ENCODE measurements at places on chromosomes 1 and 21. TPM values are rescaled to one million over a fixed set of nuclear protein-coding genes. Genes with fewer than 3 reads are reported as not detected.
A peak's percentile ranks its signal among the peaks of the same experiment; 100 is the strongest.

METTL18 gene
- total RNA-seq = 11.4 TPM

OR10J1 gene
- not detected for total RNA-seq

OR6N1 gene
- not detected for total RNA-seq

AIRE gene
- total RNA-seq = not detected

PAX7 gene
- not detected for total RNA-seq

PLA2G2D gene
- not detected for total RNA-seq

SFN gene
- total RNA-seq = 93.7 TPM

DNA sequence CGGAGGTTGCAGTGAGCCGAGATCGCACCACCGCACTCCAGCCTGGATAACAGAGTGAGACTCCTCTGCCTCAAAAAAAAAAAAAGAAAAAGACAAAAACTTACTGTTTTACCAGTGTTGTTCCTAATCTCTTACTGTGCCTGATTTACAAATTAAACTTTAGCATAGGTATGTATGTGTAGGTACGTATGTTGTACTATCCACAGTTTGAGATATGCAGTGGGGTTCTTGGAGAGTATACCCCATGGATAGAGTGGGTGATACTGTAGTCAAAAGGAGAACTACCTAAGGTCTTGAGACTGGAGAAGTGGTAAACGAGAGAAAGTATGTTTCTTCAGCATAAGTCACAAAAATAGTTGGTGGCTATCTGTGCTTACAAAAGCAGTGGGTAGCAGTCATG lies 38.6 kb downstream of the RNF11 start:
- no peak for DNase-seq

DNA sequence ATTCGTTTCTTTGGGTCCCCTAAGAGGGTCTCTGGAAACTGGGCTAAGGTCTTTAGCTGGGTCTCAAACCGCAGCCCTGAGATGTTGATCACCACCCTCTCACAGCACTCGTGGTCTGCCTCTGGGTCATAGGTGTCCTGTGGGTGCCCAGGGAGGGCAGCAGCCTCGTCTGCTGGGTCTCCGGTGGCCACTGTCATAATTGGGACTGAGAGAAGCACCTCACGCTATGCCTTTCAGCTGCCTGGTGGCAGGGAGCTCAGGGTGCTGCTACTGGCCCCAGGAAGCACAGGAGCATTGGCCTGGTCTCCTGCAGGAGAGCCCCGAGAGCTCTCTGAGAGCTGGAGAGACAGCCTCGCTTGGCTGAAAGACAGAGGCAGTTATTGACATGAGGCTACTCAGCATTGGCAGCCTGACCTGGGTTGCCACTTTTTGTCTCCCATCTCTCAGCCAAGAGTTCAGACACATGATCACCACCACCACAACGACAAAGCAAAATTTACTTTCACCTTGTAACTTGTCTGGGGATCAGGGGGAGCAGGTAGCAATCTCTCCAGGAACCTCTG lies 1.5 kb downstream of the KCNA2 start:
- no peak for DNase-seq

GRCh38 chr1:155933591-155934096 lies 569 bp downstream of the KHDC4 start:
- DNase-seq = peak; percentile 43

- peak; percentile 50 for DNase-seq
These were observed at the start of gene GPR161 for GRCh38 chr1:168136709-168137514. TSS of gene GPR161 (minus strand) at chr1:168136930. CDS start at chr1:168104850, 32,080 bp downstream.

DNA sequence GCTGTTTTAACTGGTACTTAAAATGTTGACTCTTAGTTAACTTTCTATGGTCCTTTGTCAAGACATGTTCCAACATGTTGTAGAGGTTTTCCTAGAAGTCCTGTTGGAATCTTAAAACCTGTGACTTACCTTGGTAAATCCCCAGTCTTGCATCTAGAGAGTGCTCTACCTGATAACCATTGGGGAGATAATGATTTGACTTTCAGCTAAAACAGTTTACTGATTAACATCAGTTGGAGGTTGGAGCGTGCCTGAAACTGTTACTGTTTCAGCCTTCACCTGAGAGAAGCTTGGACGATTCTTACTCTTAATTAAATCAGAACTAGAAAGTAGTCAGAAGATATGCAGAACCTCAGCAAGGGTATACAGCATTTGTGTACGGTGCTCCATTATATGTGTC lies 8.8 kb downstream of the MDM4 start:
- no peak for DNase-seq

DNA sequence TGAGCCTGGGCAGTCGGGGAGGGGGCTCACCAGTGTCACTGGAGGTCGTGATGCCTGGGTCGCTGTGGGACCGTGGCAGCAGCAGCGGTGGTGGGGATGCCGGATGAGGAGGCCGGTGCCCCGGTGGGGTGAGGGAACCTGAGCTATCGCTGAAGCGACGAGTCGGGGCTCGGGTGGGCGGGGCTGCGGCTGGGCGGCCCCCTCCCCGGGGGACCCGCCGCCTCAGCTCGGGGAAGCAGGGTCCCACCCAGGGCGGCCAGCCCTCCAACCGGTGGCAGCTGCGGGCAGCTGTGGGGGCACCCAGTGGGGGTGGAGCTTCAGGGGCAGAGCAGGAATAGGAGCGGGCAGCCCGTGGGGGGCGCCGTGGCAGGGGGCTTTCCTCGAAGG lies 5.0 kb downstream of the ENTREP3 start:
- no peak for DNase-seq

- DNase-seq = no peak
These were observed 41.5 kb downstream of the LHX4 start for GRCh38 chr1:180271272-180272255.

DNA sequence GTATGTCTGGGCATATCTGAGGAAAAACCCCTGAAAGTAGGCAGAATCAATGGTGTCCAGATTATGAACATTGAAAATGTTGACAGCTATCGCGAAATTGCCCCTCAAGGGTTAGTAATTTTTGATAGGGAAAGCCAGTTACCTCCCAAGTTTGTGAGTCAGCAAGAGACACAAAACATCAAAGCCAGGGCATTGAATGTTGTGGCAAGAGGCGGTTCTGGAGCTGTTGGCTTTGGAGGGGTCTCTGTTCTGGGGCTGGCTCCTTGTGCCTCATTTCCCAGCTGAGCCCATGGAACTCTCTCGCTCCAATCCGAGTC lies 10.6 kb upstream of the S100A11 start:
- no peak for DNase-seq

GRCh38 chr1:116966791-116967190 lies 34.8 kb upstream of the CD101 start:
- DNase-seq = no peak

DNA sequence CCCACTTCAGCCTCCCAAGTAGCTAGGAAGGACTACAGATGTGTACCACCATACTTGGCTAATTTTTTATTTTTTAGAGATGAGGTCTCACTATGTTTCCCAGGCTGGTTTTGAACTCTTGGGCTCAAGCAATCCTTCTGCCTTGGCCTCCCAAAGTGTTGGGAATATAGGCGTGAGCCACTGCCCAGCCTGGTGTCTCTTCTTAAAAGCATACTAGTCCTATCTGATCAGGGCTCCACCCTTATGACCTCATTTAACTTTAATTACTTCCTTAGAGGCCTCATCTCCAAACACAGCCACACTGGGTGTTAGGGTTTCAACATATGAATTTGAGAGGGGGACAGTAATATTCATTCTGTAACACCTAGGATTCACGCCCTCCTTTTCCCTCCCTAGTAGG lies 130.9 kb downstream of the GLIS1 start:
- DNase-seq = no peak

- no peak for DNase-seq
These were observed 11.9 kb downstream of the URB1 start for GRCh38 chr21:32380940-32381339.

DNA sequence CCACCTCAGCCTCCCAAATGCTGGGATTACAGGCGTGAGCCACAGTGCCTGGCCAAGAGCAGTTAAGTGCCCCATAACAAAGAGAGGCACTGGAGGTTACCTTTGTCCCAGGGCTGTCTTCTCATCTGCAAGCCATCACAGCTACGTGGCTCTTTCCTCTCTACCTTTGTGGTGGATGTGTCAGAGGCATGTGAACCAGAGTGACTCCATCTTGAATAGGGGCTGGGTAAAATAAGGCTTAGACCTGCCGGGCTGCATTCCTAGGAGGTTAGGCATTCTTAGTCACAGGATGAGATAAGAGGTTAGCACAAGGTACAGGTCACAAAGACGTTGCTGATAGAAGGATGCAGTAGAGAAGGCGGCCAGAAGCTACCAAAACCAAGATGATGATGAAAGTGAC lies 59.4 kb upstream of the POU2F1 start:
- DNase-seq = no peak

- no peak for DNase-seq
These were observed 20.1 kb downstream of the KDM1A start for GRCh38 chr1:23039308-23039826.

DNA sequence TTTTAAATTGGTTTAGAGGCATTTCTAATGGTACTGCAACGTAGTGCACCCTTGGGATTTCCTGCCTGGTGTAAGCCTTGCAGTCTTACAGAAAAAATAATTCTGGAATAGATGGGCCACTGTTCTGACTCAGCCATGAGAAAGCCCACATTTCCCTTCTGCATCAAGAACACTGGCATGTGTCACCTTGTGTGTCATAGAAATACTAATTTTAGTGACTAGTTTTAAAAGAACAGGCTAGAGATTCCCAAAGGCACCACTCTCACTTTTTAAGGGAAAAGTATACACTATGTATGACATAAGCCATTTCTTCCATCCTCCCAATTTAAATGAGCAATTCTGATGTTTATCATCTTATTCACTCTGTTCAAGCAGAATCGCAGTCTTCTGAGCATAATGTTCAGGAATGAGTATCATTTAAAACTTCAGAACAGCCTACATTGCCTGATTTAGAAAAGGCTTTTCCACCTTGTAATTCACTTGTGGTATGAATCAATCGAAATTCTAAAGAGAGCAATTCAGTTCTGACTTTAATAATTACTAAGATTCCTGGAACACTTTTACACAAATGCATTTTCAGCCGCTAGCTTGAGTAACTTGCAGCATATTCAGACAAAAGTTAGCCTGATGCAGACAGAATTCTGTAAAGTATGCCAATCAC lies 18.8 kb downstream of the RGS13 start:
- DNase-seq = no peak

DNA sequence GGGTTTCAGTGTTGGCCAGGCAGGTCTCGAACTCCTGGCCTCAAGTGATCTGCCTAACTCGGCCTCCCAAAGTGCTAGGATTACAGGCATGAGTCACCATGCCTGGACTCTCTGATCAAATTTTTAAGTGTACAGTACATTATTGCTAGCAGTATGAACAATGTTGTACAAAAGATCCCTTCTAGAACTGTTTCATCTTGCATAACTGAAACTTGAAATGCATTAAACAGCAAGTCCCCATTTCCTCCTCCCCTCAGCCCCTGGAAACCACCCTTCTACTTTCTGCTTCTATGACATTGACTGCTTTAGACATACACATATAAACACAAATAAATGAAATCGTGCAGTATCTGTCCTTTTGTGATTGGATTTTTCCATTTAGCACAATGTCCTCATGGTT lies 463.4 kb downstream of the PTPRC start:
- DNase-seq = no peak

GRCh38 chr1:25754470-25755181 lies 45.4 kb upstream of the SELENON start:
- DNase-seq = no peak

DNA sequence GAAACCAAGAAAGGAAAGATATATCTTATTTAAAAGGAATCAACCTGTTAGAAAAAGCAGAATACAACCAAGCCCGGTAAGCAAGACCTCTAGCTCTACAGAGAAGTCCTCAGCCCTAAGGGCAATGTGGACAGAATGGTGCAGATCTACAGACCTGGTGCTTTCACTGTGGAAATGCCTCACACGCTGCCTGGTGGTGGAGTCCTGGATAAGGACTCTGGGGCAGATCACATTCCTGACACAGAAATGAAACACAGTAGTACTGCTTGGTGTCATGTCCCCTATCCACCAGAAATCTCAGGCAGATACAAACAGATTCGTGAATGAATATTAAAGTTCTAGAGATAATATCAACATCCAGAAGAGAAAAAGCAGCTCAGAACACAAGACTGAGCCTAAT lies 6.8 kb downstream of the CNN3 start:
- DNase-seq = no peak

DNA sequence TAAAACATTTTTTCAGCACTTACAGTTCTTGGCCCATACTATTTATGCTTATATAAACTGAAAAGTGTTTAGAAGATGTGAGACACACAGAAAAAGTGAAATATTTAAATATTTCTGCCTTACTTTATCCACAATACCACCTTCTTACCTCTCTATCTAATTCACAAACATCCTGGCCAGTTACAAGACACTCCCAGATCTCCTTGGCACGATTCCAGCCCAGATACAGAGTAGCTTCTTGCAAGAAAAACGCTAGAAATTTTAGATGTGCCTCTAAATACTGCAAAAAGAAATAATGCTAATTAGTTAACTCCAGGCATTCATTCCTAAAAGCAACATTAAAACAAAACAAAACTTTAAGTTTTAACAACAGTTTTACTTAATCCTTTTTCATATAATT lies 68.4 kb downstream of the USP24 start:
- no peak for DNase-seq

DNA sequence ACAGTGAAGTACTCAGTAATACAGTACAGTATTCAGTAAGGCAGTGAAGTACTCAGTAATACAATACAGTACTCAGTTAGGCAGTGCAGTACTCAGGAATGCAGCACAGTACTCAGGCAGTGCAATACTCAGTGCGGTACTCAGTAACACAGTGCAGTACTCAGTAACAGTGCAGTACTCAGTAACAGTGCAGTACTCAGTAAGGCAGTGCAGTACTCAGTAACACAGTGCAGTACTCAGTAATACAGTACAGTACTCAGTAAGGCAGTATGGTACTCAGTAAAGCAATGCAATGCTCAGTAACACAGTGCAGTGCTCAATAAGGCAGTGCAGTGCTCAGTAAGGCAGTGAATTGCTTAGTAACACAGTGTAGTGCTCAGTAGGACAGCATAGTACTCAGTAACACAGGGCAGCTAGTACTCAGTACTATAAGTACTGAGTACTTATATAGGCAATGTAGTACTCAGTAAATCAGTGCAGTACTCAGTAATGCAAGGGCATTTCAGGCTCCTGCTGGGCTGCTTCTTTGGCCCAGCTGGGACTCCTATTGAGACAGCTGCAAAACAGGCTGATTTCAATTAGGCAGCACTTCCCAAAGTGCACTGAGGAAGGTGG lies 411.3 kb downstream of the DISC1 start:
- no peak for DNase-seq

Measured in ureter (tissue), 1 donor.